ENCODE measurements at places on chromosomes 11 and 22.

DNA sequence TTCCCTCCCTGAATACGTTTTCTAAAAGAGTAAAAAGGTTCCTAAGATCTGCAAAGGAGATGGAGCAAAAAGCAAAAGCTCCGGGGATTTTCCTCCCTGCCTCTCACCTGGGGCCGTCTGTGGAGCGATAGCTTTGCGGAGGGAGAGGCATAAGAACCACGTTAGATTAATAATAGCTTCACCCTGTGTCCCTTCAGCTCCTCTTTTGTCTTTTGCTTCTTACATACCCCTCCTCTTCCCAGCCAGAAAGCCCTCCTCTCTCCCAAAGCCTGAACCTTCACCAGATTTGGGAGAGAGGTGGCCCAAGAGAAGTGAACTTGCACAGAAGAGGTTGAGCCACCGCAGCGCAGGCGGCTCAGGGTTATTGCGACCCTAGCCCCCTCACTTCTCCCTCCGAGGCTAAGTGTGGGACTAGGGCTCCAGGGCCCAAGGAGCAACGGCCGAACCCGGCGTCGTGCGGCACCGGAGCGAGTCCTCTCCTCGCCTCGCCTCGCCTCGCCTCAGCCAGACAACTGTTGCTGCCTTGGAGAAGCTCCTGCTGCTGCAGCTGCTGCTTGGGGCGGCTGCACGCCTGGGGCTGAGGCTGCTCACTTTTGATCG, 97.6 kb upstream of the HSD17B12 start:
- no peak for DNase-seq

DNA sequence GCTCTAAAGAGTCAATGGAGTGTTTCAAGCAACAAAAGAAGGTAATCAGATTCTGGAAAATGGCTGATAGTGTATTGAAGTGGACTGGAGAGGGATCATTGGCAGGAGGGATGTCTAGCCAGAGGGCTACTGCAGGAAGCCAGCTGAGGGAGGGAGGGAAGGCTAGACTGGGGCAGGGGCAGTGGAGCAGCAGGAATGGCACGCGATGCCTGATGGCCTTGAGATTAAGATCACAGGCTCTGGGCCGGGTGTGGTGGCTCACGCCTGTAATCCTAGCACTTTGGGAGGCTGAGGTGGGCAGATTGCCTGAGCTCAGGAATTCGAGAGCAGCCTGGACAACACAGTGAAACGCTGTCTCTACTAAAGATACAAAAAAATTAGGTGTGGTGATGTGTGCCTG, 47.5 kb upstream of the PRDM11 start:
- DNase-seq = no peak

DNA sequence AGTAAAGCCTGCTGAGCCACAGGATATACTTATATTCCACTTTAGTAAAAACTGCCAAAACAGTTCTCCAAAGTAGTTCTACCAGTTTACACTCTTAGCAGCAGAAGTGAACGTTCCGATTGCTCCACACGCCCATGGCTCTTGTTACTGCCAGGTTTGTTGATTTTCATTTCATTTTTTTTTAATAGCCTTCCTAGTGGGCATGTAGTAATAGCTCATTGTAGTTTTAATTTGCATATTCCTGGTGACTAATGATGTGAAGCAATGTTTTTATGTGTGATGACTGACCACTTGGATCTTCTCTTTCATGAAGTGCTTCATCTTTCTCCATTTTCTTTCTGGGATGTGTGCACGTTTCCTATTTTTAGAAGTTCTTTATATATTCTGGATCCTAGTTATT, 4.8 kb upstream of the C11orf97 start:
- no peak for DNase-seq

- no peak for DNase-seq
Observed at GRCh38 chr22:46457502-46458488, 79.6 kb downstream of the CELSR1 start.

GRCh38 chr11:79393362-79394043, 47.3 kb downstream of the TENM4 start:
- no peak for DNase-seq

- DNase-seq = no peak
Observed at GRCh38 chr11:12375720-12376119, 1.7 kb upstream of the PARVA start.

DNA sequence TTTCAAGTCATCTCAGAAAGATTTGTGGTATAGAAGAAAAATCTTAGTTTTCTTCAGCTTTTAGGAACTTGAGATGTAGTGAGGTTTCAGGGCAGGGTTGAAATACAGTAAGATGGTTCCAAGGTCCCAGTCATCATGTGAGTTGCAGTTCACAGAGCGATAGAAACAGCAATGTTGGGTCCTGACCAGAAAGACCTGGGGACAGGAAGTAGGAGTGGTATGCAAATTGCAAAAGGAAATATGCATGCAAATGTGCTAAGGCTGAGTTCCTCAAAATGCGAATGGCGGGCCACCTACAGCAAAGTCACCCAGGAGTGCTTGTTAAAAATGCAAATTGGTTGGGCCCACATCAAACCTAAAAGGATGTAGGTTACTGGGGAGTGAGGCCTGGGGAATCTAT, 1032.7 kb upstream of the TENM4 start:
- no peak for DNase-seq

- DNase-seq = no peak
Observed at GRCh38 chr11:79192836-79193235, 248.0 kb downstream of the TENM4 start.

- DNase-seq = no peak
Observed at GRCh38 chr11:107716884-107717532, 5.2 kb upstream of the SLN start.

GRCh38 chr11:76734456-76735420, 48.4 kb upstream of the TSKU start:
- no peak for DNase-seq

DNA sequence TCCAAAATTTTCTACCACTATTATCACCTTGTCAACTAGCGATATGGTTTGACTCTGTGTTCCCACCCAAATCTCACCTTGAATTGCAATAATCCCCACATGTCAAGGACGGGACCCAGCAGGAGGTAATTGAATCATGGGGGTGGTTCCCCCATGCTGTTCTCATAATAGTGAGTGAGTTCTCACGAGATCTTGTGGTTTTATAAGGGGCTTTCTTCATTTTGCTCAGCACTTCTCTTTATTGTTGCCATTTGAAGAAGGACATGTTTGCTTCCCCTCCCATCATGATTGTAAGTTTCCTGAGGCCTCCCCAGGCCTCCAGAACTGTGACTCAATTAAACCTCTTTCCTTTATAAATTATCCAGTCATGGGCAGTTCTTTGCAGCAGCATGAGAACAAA, 73.5 kb upstream of the ZC3H12C start:
- no peak for DNase-seq

DNA sequence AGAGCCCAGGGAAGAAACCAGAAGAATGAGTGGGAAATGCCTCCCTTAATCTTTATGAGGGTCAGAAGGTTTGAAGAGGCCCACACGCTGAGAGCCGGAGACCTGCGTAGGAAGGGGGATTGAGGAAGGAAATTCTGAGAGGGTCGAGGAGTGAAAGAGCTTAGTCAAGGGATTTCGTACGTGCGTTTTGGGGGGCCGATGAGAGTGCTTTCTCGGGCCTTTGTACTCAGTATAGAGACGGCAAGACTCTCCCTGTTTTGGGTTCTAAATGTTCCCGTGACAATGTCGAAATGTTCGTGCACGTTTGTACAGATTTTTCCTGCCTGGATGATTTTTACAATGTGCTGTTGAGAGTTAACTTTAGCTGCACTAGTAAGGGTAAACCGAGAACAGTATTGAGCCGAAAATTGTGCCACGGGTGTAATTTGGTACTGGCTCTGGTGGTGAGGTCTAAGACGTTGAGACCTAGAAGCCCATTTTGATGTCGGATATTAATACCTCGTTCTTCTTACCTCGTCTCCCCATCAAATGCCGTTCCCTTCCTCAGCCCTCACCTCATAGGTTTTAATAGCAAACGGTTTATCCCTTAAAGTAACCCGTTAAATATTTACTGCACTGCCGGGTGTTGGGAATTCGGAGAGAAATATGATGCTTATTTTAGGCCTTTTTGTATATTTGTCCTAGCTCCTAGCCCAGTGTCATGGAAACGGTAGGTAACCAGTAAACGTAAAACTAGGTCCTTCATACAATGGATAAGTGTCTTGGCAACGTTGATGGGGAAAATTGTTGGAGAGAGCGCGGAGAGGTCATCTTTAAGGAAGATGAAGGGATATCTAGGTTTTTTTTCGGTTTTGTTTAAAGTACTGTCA, 734 bp downstream of the C11orf58 start:
- DNase-seq = no peak

GRCh38 chr11:130551388-130551787, 102.9 kb downstream of the ADAMTS15 start:
- no peak for DNase-seq

GRCh38 chr11:8760896-8761295, 78.3 kb downstream of the RPL27A start:
- no peak for DNase-seq

- peak; percentile 50 for DNase-seq
Observed at GRCh38 chr11:83292709-83293456, 6.7 kb upstream of the CCDC90B start.

GRCh38 chr22:46830841-46831240, 68.4 kb downstream of the TBC1D22A start:
- no peak for DNase-seq

DNA sequence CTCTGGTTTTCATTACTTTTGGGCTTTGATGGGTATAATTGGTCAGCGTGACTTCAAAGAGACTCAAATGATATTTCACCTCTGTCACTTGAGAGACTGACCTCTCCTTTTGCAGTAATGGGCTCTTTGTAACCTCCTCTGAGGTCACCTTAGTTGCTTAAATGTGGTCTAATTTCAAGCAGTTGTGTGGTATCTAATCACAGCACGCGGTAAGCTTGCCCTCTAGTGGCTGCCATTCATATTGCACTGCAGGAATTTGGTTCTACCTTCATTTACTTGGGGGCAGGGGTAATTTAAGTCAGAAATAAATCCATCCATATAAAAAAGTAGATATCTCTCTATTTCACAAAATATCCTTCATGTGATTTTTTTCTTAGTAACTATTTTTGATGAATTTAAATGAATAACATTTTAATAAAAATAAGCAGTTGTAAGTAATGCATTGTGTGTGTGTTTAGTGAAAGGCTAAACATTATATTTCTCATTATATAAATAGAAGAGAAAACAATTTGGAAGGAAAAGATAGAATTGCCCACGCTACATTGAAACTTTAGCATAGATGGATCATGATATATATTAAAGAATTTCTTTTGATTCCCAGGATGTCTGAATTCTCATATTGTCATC, 55.0 kb upstream of the ANO3 start:
- peak; percentile 68 for DNase-seq

- no peak for DNase-seq
Observed at GRCh38 chr11:119800619-119801018, 71.6 kb upstream of the NECTIN1 start.

DNA sequence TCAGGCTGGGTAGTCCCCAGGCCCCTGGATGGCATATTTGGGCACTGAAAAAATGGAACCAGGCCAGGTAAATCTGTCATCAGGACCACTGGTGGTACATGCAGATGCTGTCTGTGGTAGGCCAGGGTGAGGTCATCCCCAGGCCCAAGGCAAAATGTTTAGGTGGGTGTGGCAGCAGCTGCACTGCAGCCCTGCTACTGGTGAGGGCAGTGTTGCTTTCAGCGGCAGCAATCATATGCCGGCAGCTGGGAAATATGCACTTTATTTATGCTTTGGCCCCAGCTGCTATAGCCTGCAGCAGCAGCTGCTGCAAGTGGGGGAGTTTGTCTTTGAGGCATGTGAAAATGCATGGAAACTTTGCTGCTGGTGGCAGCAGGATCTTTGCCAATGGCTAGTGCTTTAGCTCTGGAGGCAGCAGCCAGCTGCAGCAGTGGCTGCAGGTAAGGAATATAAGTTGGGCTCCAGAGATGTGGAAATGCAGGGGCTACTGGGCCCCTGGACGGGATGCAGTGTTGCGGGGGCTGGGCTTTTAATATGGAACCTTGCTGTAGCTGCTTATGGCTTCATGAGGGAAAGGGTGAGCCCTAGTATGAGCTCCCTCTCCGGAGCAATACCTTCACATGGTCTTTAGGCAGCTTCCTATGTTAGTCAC, 365.7 kb upstream of the CADM1 start:
- peak; percentile 31 for DNase-seq

DNA sequence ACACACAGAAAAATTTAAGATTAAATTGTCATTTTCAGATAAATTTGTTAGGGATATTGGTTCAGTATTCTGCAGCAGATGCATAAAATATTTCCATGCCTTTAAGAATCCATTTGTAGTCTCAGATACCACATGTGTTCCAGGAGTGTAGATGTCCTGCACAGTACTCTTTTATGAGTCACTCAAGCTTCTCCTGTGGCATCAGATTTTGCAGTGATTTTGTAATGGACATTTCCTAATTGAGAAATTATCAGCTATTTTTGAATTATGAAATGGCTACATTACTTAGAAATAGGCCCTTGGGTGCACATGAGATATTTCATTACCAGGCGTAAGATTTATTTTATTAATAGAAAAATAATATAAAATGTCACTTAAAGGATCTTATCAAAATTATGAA, 18.9 kb downstream of the MMP3 start:
- no peak for DNase-seq

- DNase-seq = no peak
Observed at GRCh38 chr11:96333191-96333719, 9.7 kb downstream of the MAML2 start.

All from activated CD4-positive, alpha-beta T cell treated with anti-CD3 and anti-CD28 coated beads for 36 hours (primary cell).